Activated CD4-positive, alpha-beta memory T cell treated with anti-CD3 and anti-CD28 coated beads, Interleukin-2, amount 10 ng/mL, durations not matched to agents 7 days and 5 days (primary cell): ENCODE measurements at places on chromosomes 7 and 10. TPM values are rescaled to one million over a fixed set of nuclear protein-coding genes. Genes with fewer than 3 reads are reported as not detected.

GRCh38 chr7:45590679-45591057, 16.5 kb downstream of the ADCY1 start:
- peak; percentile 13 for DNase-seq

GRCh38 chr7:75789361-75789924, 17.4 kb upstream of the CCL26 start:
- DNase-seq, result no peak

GRCh38 chr10:86413046-86413728, 46.6 kb upstream of the GRID1 start:
- peak; percentile 31 for DNase-seq

- no peak for DNase-seq
Measured at GRCh38 chr10:72008096-72008981, 44.1 kb downstream of the CHST3 start.

DNA sequence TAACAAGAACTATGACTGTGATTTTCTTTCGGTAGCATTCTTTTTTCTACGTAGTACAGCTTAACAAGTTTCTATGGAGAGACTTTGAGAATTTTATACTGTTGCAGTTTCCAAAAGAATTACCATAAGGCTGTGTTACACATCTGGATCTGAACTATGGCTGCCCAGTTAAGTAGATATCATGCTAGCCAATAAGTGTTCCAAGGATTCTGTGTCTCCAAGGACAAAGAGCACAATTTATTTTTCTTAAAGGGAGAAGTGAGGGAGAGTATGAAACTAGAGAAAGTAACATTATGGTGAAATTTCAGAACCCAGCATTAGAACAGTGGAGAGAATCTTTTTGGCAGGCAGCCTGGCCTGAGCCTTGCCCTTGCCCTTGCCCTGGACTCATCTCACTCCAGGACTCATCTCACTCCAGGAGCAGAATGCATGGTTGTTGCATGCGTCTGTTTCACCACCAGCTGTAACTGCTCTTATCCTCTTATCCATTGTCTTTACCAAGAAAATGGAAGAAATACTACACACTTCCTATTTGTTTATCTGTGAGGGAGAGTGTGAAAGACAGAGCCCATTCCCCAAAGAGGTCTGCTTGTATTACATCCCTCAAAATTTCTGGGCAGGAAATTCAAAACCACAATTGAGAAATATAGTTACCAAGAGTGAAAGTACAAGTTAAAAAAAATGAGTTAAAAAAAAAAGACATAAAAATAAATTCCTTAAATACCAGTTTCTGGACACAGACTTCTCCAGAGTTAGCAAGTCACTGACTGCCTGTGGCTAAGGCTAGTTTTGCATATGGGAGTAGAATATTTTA, 1067.5 kb downstream of the NRG3 start:
- DNase-seq, result no peak

DNA sequence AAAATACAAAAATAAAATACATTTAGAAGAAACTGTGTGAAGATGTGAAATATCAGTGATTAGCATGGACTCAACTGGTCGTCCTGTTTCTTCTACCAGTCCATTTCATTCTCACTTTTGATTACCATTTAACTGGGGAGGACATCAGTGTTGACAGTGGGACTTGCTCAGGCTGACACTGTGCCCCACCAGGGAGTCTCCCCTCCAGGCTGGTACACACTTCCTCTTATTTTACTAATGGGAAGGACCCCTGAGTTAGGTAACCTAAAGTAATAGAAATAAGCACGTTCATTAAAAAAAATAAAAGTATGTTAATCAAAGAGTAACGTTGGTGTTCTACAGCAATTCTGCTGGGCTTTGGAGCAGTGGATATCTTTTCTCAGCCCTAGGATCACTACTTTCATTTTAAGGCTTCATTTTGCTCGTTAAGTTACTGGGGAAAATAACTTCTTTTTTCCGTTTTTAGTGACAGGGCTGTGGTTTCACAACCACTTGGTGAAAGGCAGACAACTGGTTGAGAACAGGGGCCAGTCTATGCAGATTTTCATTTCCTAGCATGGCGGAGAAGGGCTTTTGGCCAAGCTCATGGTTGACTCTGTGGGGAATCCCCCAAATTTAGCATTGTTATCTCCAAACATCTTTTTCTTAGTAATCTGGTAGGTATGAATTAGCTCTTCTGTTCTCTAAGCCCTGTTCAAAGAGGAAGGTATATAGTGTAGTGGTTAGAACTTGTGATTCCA, 2.1 kb downstream of the SNX10 start:
- DNase-seq, result peak; percentile 75

- DNase-seq, result no peak
Measured at GRCh38 chr10:97179731-97180362, 5.9 kb downstream of the SLIT1 start.

DNA sequence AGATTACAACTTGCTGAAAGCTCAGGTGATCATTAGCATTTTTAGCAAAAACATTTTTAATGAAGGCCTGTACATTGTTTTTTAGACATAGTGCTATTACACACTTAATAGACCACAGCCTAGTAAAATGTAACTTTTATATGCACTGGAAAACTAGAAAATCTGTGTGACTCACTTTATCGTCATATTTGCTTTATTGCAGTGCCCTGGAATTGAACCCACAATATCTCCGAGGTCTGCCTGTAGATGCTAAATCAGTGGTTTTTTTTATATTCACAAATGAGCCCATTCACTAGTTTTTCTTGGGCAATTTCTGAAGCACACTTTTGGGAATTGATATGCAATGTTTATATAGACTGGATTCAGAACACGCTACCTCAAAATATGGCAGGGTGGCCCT, 105.1 kb downstream of the PTPRN2 start:
- no peak for DNase-seq

DNA sequence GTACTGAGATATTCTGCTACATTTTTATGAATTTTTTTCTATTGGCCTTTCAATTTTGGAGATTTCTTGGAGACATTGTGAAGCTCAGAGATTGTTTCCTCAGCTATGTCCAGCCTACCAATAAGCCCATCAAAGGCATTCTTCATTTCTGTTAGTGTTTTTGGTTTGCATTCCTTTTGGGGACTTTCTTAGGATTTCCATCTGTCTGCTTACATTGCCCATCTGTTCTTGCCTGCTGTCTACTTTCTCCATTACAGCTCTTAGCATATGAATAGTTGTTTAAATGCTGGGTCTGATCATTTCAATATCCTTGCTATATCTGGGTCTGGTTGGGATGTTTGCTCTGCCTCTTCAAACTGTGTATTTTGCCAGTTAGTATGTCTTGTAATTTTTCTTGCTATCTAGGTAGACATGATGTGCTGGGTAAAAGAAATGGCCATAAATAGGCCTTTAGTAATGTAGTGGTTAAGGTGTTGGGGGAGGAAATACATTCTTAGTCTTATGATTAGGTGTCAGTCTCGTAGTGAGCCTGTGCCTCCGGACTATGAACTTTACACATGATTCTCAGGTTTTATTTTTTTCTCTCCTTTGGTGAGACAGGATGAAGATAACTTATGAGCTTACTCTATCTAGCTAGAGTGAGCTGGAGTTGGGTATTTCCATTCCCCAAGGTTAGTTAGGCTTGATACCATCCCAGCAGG, 32.6 kb upstream of the NME8 start:
- no peak for DNase-seq

DNA sequence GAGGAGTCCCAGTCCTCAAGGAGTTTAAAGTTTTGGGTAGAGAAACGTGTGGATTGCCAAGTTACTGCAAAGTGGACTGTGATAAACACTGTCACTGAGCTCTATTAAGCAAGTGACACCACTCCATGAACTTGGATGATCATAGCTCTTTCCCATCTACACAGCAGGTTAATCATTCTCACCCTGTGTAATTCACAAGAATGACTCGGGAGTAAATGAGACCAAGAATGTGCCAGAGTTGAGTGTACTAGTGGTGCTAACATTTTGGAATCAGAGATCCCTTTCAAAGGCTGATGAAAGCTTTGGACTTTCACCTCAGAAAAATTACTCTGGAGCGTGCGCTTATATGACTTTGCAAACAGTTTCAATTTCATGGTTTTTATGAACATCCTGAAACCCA, 80.8 kb downstream of the RBM20 start:
- no peak for DNase-seq

DNA sequence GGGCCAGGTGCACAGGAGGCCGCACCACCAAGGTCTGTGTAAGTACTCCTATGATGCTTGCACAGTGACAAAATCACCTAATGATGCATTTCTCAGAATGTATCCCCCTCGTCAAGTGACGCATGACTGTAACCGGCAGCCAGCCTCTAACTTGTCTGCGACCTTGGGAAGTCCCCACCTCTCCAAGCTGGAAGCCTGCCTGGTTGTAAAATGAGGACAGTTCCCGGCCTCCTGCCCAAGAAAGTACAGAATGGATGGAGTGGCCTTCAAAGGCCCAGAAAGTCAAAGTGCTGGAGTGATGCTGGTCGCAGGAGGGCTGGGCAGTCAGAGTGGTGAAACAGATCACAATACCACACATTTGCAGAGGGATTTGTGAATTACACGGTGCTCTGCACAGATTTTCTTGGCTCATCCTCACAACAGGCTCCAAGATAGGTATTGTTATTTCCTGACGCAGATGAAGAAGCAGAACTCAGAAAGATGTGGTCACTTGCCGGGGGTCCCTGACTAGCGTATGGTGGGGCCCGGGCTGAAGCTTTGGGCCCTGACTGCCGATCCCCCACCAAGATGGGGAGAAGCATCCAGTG, 22.8 kb downstream of the SPOCK2 start:
- DNase-seq, result no peak

GRCh38 chr7:5697754-5698424, 83.6 kb downstream of the RNF216 start:
- no peak for DNase-seq

- DNase-seq, result no peak
Measured at GRCh38 chr7:20220921-20221547, 3.9 kb upstream of the MACC1 start.

GRCh38 chr7:51311166-51311565, 5.4 kb downstream of the COBL start:
- no peak for DNase-seq

DNA sequence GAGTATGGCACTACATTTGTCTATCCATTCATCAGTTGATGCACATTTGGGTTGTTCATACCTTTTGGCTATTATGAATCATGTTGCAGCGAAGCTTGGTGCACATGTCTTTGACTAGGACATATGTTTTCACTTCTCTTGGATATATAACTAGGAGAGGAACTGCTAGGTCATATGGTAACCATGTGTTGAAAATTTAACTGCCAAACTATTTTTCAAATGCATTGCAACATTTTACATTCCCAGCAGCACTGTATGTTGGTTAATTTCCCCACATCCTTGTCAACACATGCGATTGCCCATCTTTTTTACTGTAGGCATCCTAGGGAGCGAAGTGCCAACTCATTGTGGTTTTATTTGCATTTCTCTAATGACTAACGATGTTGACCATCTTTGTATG, 183.4 kb downstream of the PRKCQ start:
- DNase-seq, result no peak

Gene TMEM168
- total RNA-seq, result 15.3 TPM

Gene PDK4
- not detected for total RNA-seq

Gene CPA4
- not detected for total RNA-seq

Gene POP7
- total RNA-seq, result 35.2 TPM

Gene TFR2
- total RNA-seq, result 8.8 TPM

Gene CRYGN
- not detected for total RNA-seq

Gene ANKRD1
- total RNA-seq, result not detected

Gene ANKRD22
- 0.18 TPM for total RNA-seq

Gene NUTM2A
- total RNA-seq, result 0.73 TPM

Gene GATA3
- 112 TPM for total RNA-seq

Gene PLA2G12B
- total RNA-seq, result not detected

Gene PAX2
- not detected for total RNA-seq
